ENCODE measurements at places on chromosomes 11 and 22.

GRCh38 chr11:120709808-120710207 lies 198.3 kb downstream of the GRIK4 start:
- DNase-seq = no peak

- no peak for DNase-seq
Measured at GRCh38 chr11:128496249-128496648, 91.1 kb downstream of the ETS1 start.

DNA sequence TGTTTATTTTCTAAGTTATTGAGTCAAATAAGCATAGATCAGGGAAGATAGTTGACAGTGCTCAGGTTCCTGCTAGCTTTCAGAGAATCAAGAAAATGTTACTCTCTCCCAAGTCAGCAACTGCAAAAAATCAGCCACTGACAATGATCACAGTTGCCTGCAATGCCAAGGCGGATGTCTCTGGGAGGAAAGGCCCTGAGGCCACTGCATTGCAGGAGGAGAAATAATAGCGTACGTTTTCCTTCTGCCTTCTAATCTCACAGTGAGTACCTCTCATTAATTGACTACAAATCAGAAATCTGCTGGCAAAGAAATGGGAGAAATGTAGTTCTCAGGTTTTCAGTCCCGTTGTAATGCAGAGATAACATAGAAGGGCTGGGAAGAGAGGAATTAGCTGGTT lies 54.0 kb upstream of the SPON1 start:
- DNase-seq = no peak

GRCh38 chr11:10488121-10488933 lies 33.3 kb downstream of the AMPD3 start:
- DNase-seq = peak; percentile 8

DNA sequence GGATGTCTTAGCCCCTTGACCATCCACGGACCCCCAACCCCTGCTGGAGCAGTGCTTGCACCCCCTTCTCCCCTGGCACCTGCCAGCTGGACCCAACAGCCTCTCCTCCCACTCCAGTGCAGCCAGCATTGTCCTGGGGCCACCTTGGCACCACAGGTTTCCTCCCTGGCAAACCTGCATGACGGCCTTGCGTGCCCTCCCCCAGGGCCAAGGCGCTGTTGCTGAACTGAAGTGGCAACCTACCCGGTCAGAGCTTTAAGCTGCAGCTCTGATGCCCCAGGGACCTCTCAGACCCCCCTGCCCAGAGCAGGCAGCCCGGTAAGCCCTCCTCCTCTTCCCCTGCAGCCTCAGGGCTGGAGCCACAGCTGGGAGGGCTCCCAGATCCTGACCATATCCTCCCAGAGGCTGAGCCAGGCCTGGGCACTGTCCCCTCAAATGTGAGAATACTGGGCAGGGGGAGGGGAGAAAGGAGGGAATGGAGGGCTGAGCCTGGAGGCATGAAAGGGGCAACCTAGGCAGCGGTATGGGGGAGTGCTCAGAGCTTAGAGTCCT lies 1.8 kb upstream of the LRRC75B start:
- no peak for DNase-seq

DNA sequence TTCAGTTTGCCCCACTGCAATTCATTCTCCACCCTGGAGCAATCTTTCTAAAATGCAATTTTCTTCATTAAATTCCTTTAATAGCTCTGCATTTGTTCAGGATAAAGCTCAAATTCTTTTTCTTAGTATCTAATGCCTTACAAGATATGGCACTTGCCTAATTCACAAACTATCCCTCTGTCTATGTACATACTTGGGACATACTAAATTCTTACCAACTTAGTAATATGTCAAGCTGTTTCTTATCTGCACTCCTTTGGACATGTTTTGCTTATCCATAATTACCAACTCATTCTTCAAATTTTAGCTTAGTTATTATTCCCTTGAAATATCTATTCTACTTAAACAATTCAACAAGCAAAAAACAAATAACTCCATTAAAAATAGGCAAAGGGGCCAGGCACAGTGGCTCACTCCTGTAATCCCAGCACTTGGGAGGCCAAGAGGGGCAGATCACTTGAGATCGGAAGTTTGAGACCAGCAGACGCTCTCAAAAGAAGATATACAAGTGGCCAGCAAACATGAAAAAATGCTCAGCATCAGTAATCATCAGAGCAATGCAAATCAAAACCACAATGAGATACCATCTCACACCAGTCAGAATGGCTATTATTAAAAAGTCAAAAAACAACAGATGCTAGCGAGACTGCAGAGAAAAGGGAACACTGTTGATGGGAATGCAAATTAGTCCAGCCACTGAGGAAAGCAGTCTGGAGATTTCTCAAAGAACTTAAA lies 96.9 kb downstream of the FAM76B start:
- DNase-seq = no peak

- DNase-seq = no peak
Measured at GRCh38 chr22:50694099-50694605, 21.5 kb downstream of the SHANK3 start.

DNA sequence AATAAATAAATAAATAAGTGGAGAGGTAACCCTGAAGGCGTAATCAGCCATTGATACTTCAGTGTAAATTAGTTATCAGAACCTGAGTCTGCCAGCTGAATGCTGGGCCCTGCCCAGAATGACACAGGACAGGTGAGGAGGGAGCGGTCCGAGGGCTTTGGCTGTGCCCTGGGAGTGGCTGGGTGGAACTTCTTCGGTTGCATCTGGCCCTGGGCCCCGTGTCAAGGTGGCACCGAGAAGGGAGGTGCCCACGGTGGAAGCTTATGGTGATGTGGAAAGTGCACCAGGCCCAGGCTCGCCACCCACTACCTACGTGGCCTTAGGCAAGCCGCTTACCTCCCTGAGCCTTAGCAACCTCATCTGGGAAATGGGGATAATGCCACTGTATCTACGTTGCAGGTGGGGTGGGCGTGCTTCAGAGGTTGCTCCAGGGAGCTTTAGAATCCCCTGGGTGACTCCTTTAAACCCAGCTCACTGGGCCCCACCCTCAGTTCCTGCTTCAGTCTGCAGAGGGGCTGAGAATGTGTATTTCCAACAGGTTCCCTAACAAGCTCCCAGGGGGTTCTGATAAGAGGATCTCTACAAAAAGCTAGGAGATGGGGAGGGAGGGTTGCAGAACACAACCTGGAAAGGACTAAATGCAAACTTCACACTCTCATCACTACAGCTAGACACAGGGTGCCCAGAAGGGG lies 38.8 kb downstream of the TXN2 start:
- no peak for DNase-seq

DNA sequence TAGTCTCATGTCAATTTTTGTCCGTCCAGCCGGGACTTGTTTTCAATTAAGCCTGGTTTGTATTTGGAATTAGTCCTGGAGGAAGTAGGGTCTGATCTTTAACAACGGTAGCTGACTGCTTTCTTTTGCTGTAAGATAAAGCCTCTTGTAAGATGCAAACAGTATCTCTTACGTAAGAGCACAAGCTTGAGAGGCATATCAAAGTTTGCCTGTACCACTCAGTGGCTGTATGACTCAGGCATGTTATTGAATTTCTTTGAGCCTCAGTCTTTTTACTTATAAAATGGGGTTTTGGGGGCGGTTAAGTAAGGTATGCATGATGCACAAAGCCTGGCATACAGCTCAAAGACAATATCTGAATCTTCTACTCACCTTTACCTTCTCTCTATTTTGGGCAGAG lies 198.4 kb upstream of the NARS2 start:
- no peak for DNase-seq

GRCh38 chr11:1111545-1112212 lies 37.0 kb downstream of the MUC2 start:
- DNase-seq = no peak

- no peak for DNase-seq
Measured at GRCh38 chr11:92330114-92330513, 105.5 kb downstream of the FAT3 start.

DNA sequence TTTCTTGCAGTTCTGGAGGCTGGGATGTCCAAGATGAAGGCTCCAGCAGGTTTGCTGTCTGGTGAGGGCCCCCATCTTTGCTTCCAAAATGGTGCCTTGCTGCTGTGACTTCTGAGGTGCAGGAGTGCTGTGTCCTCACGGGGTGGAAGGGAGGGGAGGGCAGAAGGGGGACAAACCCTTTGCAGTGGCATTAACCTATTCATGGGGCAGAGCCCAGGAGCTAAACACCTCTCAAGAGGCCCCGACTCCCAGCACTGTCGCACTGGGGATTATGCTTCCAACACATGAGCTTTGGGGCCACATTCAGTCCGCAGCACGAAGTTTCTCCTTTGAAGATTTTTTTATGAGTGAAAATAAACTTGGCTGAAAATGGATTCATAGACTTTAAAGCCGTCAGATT lies 25.5 kb upstream of the OSBPL5 start:
- DNase-seq = no peak

- DNase-seq = peak; percentile 81
Measured at GRCh38 chr11:46308631-46309419, 31.4 kb downstream of the CREB3L1 start.

DNA sequence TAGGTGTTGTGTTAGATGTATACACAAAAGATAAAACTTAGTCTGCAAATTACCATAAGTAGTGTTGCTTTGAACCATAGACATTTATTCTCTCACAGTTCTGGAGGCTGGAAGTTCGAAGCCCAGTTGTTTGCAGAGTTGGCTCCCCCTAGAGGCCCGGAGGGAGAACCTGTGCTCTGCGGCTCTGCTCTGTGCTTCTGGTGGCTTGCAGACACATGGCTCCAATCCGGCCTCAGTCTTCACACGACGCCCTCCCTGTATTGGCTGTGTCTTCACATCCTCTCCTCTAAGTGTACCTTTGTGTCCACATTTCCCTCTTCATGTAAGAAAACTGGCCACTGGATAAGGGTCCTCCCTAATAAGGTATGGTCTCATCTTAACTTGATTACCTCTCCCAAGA lies 128.4 kb downstream of the OPCML start:
- peak; percentile 18 for DNase-seq

- no peak for DNase-seq
Measured at GRCh38 chr11:2188745-2189144, 17.1 kb upstream of the TH start.

DNA sequence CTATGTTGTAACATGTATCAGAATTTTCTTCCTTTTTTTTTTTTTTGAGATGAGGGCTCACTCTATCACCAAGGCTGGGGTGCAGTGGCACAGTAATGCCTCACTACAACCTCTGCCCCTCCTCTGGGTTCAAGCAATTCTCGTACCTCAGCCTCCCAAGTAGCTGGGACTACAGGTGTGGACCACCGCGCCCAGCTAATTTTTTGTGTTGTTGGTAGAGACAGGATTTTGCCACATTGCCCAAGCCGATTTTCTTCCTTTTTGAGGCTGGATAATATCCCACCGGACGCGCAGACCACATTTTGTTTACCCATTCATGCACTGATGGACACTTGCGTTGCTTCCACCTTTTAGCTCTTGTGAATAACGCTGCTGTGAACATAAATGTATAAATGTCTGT lies 97.0 kb downstream of the BRD1 start:
- DNase-seq = no peak

DNA sequence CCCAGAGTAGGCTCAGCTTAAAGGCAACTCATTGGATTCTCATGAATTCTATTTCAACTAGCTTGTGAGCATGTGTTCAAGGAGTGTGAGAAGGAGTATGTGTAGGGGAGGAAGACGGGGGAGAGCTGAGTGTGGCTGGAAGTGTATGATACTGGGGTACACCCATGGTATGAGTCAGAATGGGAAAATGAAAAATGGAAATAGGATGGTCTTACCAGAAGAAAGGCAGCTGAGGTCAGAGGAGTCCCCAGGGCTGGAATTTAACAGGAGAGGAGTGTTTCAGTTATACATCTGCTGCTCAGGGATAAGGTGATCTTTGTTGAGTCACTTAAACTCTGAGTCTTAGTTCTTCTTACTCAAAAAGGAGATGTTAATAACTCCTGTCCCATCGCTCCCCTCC lies 6.7 kb upstream of the ADAMTS15 start:
- no peak for DNase-seq

- no peak for DNase-seq
Measured at GRCh38 chr11:17779861-17780594, 45.4 kb downstream of the KCNC1 start.

DNA sequence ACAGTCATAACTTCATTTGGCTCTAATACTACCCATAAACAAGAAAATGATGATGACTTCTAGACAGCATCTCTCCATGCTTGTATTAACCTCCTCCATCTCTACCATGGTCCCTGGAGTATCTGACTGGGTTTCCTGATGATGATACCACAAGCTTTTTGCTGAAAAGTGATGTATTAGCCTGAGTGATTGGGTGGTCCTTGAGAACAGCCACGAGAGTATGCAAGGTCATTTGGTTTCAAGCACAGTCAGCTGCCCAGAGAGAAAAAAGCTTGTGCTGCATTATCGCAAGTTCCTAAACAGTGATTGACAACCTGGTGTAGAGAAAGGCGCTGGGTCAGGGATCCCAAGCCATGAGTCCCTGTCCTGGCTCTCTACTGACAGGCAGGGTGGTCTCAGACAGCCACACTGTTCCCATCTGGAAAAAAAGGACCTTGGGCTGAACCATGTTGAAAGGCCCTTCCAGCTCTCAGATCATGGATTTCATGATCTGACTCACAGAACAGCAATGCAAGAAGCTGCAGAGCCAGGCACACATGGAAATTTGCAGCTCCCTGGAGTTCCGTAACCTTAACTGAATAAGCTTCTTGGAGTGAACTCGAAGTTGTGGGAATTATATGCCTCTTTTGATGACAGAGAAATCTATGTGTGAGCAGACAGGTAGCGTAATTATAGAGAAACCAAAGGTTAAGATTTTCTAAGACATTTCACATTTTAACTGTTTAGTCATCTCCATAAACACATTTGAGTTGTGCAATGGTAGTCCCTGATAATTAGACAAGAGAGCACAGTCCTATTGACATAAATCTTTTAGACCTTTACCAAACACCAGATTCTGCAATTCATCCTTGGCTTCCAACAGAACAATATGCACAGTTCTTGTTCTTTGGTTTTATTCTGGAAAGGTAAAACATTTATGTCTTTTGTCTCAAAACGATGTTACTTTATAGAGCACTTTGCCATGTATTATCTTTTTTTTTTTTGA lies 54.1 kb upstream of the UBASH3B start:
- DNase-seq = no peak

DNA sequence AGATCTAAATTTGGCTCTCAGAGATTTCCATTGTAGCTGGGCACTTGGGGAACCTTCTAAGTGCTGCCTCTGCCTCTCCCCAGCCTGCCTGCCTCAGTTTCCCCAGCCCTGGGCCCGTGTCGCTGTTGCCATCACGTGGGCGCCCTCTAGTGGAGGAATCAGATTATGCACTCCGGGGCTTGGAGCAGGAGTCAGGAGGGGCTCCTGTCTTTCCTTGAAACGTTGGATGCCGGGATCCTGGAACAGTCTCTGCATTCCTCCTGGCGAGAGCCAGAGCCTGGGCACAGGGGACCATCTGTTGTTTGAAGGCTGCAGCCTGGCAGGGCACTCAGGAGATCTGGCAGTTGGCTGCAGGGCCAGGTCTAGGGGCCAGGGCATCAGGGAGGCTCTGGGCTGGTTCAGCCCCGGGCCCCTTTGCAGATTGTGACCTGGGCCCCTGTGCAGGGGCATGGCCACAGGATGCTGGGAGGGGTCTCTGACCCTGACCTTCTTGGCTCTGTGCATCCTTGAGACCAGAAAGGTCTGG lies 71.6 kb downstream of the LRP5 start:
- peak; percentile 78 for DNase-seq

GRCh38 chr11:26201411-26201810 lies 130.5 kb upstream of the ANO3 start:
- no peak for DNase-seq

All from activated CD4-positive, alpha-beta T cell treated with anti-CD3 and anti-CD28 coated beads for 48 hours (primary cell).